ENCODE measurements at places on chromosomes 4 and X. TPM values are rescaled to one million over a fixed set of nuclear protein-coding genes. Genes with fewer than 3 reads are reported as not detected.

- no peaks in the 10 kb centered on the region for H3K36me3 ChIP-seq
- no peak overlapping the region for H3K4me3 ChIP-seq
- H3K27me3 ChIP-seq = no peaks in the 10 kb centered on the region
- no peak overlapping the region for H3K27ac ChIP-seq
These were observed 5.3 kb upstream of the COMMD8 start for GRCh38 chr4:47468706-47469365.

DNA sequence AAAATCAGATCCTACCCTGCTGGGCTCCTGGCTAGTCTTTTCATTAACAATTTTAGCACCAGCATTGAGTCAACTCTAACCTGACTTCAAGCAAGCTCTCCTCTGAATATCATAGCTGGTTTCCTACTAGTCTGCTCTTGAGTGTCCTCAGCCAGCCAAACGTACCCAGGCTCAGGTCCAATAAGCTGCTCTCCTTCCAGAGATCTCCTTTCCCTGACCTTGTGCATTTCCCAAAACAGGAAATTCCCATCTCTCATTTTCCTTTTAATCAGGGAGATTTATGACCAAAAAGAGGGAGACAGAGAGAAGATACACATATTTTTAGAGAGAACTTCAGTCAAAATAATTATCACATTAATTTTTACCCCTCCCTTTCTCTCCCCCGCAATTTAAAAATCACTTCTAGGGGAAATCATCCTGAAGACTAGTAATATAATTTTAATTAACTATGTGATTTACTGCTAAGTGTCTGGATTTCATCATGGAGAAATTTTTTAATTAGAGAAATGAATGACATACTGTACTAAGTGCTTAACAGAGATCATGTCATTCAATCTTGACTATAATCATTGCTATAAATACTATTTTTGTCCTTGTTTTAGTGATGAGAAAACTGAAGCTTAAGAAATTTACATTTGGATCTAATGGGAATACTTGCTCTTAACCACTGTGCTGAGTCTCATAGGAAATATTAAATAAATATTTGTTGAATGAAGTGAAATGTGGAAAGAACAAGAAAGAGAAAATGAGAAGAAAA is 421.7 kb upstream of the INTU start:
- no peak for DNase-seq
- H3K27me3 ChIP-seq = no peaks in the 10 kb centered on the region
- no peak overlapping the region for H3K4me3 ChIP-seq
- no peak overlapping the region for H3K27ac ChIP-seq

- no peak for DNase-seq
- no peak overlapping the region for H3K4me3 ChIP-seq
- no peaks in the 10 kb centered on the region for H3K4me1 ChIP-seq
- no peak overlapping the region for H3K27ac ChIP-seq
These were observed 213.6 kb downstream of the FBXO8 start for GRCh38 chr4:174069848-174070330.

DNA sequence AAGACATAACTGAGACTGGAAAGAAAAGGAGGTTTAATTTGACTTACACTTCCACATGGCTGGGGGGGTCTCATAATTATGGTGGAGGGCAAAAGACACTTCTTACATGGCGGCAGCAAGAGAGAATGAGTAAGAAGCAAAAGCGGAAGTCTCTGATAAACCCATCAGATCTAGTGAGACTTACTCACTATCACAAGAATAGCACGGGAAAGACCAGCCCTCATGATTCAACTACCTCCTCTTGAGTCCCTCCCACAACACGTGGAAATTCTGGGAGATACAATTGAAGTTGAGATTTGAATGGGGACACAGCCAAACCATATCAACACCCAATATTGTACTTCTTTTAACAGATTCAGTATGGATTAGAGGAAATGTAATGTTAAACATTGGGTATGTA is 646.6 kb downstream of the ANKRD50 start:
- H3K27me3 ChIP-seq = no peaks in the 10 kb centered on the region
- H3K4me1 ChIP-seq = no peaks in the 10 kb centered on the region
- H3K4me3 ChIP-seq = no peak overlapping the region
- H3K27ac ChIP-seq = no peak overlapping the region
- no peak for DNase-seq

DNA sequence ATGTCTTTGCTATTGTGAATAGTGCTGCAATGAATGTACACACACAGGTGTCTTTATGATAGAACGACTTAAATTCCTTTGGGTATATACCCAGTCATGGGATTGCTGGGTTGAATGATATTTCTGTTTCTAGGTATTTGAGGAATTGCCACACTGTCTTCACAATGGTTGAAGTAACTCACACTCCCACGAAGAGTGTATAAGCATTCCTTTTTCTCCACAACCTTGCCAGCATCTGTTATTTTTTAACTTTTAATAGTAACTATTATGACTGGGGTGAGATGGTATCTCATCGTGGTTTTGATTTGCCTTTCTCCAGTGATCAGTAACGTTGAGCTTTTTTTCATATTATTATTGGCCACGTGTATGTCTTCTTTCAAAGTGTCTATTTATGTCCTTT is 17.6 kb upstream of the DCUN1D4 start:
- H3K27ac ChIP-seq = no peak overlapping the region
- no peaks in the 10 kb centered on the region for H3K36me3 ChIP-seq
- H3K27me3 ChIP-seq = no peaks in the 10 kb centered on the region
- no peak for DNase-seq

DNA sequence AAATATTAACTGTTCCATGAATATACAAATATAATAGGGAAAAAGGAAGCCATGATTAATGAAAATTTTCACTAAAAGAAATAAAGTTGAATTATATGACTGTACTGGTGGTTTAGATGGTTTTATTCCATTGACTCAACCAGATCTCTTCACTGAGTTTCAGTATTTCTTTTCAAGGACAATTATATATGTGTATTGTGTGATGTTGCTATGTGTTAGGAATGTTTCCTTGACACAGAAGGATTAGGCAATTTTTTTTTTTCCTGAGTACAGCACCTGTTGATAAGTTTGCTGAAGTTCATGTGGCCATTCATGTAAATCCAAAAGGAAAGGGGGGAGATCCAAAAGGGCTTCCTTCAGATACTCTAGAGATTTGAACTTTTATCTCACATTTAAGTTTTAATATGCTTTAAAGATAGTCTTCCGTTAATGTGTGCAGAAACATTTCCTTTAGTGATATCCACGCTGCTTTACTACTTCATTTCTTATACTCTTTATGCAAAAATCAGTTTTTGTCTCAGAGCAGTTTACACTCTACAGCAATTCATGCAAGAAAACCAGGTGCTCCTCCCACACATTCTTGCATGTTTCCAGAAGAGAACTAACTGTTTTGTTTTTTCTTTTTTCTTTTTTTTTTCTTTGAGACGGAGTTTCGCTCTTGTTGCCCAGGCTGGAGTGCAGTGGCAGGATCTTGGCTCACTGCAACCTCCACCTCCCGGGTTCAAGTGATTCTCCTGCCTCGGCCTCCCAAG is 249.1 kb downstream of the RPA4 start:
- no peak overlapping the region for H3K4me3 ChIP-seq
- H3K4me1 ChIP-seq = no peaks in the 10 kb centered on the region

- H3K4me3 ChIP-seq = no peak overlapping the region
- no peaks in the 10 kb centered on the region for H3K27me3 ChIP-seq
- H3K27ac ChIP-seq = no peak overlapping the region
- H3K36me3 ChIP-seq = no peaks in the 10 kb centered on the region
- no peak for DNase-seq
These were observed 726.1 kb upstream of the GALNTL6 start for GRCh38 chr4:171087089-171087488.

- no peaks in the 10 kb centered on the region for H3K36me3 ChIP-seq
- no peaks in the 10 kb centered on the region for H3K27me3 ChIP-seq
- no peak overlapping the region for H3K4me3 ChIP-seq
- no peaks in the 10 kb centered on the region for H3K4me1 ChIP-seq
These were observed 59.8 kb downstream of the ARSJ start for GRCh38 chr4:113919611-113920010.

DNA sequence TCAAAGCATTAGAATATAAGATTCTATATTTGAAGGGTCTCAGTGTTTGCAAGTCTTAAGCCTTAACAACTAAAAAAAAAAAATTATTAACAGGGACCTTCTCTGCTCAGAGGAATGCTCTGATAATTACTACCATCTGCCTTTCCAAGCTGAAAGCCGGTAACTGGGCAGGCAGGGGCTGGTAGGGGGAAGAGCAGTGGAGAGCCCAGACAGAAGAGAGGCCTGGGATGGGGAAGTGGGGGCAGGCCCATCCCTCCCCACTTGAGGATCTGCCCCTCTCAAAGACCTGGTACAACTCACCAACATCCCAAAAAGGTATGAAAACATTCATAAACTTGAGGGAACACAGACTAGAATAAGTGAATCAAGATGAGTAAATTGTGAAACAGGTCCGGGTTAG is 113.9 kb downstream of the QDPR start:
- H3K27me3 ChIP-seq = no peaks in the 10 kb centered on the region
- H3K36me3 ChIP-seq = no peaks in the 10 kb centered on the region
- no peak for DNase-seq
- H3K27ac ChIP-seq = no peak overlapping the region

The GYPE gene
- 0.75 TPM for polyA plus RNA-seq

The CYSLTR1 gene
- polyA plus RNA-seq = 20.5 TPM

DNA sequence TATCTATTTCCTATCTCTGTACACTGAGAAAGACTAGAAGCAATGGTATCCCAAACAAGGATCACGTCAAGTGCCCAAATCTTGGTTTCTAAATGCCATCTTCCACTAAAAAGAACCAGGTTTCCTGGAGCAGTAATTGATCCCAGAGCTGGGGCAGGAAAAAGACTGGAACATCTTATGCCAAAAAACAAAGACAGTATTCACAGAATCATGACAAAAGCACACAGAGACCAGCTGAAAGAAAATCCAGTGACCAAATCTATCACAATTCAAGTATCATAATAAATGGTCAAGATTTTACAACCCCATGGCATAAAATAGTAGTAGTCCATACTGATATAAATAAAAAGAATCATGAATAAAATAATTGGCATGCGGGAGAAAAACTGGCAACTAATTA is 44.9 kb downstream of the CENPC start:
- H3K4me3 ChIP-seq = no peak overlapping the region
- H3K4me1 ChIP-seq = no peaks in the 10 kb centered on the region
- no peaks in the 10 kb centered on the region for H3K27me3 ChIP-seq
- H3K36me3 ChIP-seq = peaks cover 1% of the 10 kb centered on the region
- no peak overlapping the region for H3K27ac ChIP-seq
- no peak for DNase-seq

- H3K36me3 ChIP-seq = no peaks in the 10 kb centered on the region
- no peak overlapping the region for H3K27ac ChIP-seq
- H3K27me3 ChIP-seq = no peaks in the 10 kb centered on the region
- DNase-seq = no peak
These were observed 169.3 kb downstream of the CHIC2 start for GRCh38 chr4:53895137-53895536.

GRCh38 chr4:77599378-77599777 is 6.2 kb upstream of the CXCL13 start:
- no peak for DNase-seq
- no peak overlapping the region for H3K4me3 ChIP-seq
- no peak overlapping the region for H3K27ac ChIP-seq
- no peaks in the 10 kb centered on the region for H3K36me3 ChIP-seq
- no peaks in the 10 kb centered on the region for H3K27me3 ChIP-seq
- H3K4me1 ChIP-seq = no peaks in the 10 kb centered on the region

GRCh38 chr4:163109967-163110366 is 56.7 kb downstream of the NAF1 start:
- no peak overlapping the region for H3K27ac ChIP-seq
- no peaks in the 10 kb centered on the region for H3K36me3 ChIP-seq

GRCh38 chr4:87130985-87131703 is 89.3 kb downstream of the KLHL8 start:
- H3K27me3 ChIP-seq = no peaks in the 10 kb centered on the region
- DNase-seq = no peak
- H3K4me3 ChIP-seq = no peak overlapping the region
- peaks cover 14% of the 10 kb centered on the region for H3K36me3 ChIP-seq

DNA sequence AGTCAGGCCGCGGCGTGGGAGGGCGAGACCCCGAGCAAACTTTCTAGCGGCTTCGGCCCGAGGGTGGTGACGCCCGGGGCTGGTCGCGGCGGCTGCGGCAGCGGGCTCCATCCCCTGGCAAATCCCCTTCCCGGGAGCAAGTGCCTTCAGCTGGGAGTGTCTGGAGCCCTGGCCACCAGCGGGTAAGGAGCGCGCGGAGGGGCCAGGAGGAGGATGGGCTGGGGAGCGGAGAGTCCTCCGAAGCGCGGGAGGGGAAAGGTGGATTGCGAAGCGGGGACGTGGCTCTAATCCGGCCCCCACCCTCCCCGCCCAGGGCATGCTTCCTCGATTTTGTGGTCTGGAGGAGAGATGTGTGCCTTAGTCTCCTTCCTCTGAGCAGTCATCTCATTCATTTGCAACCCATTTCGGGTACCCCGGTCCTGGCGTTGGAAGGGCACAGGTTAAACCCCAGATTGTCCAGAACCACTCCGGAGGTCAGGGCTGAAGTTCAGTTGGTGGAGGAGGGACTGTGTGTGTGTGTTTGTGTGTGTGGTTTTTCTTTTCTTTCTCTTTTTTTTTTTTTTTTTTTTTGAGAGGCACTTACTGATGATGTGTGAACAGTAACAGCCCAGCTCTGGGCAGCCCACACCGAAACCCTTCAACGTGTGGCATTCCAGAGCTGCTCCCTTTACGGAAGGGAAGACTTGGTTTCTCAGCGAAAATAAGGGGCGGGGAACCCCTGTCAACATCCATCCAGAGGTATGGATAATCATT is 516 bp downstream of the SGMS2 start:
- no peak for DNase-seq
- H3K27ac ChIP-seq = no peak overlapping the region
- H3K4me1 ChIP-seq = no peaks in the 10 kb centered on the region
- peaks cover 15% of the 10 kb centered on the region for H3K27me3 ChIP-seq
- H3K36me3 ChIP-seq = no peaks in the 10 kb centered on the region

- no peak for DNase-seq
- H3K27ac ChIP-seq = no peak overlapping the region
- no peaks in the 10 kb centered on the region for H3K27me3 ChIP-seq
- H3K36me3 ChIP-seq = no peaks in the 10 kb centered on the region
These were observed 239.6 kb upstream of the TRAM1L1 start for GRCh38 chr4:117324851-117325491.

DNA sequence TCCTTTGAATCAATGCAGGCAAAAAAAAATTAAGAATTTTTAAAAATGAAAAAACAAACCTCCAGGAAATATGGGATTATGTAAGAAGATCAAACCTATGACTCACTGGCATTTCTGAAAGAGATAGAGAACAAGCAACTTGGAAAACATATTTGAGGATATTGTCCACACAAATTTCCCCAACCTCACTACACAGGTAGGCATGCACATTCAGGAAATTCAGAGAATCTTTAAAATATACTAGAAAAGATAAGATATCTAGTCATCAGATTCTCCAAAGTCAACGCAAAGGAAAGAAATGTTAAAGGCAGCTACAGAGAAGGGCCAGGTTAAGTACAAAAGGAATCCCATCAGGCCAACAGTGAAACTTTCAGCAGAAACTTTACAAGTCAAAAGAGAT is 85.6 kb downstream of the ANTXR2 start:
- H3K4me1 ChIP-seq = no peaks in the 10 kb centered on the region
- no peaks in the 10 kb centered on the region for H3K36me3 ChIP-seq
- H3K27me3 ChIP-seq = no peaks in the 10 kb centered on the region
- H3K27ac ChIP-seq = no peak overlapping the region
- no peak overlapping the region for H3K4me3 ChIP-seq

The SFRP2 gene
- polyA plus RNA-seq = not detected

The RASL11B gene
- 0.11 TPM for polyA plus RNA-seq

The FAM184B gene
- not detected for polyA plus RNA-seq

Data from GM12878 (cell line).